ENCODE measurements at places on chromosomes 1 and 21.

DNA sequence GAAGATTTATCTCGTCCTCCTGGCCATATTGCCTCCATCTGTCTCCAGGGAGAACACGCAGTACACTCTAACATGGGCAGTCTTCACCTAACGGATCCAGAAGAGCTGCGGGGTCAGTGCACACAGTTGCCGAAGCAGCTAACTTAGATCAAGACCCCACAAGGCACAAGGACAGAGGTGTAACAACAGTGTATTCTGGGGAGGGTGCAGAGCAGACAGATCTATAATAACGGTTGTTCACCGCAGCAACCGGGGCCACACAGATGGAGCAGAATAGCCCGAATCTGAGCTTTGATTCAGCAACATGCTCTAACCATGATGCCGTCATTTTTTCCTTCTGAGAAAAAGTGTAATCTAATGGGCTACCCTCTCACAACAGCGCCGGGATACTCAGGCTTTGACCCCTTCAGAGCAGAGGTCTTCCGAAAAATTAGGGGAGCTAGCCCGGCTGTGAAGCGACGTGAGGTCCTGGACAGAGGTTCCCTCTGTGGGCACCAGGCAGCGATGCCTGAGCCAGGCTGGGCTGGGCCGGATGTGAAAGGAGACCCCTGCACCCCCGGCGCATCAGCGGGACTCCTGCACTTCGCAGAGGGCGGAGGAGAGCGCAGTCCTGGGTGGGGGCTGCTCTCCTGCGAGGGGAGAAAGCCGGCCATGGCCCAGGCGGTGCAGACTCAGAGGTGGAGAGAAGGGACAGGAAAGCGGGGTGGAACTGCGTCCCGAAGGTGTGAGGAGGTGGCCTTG lies 57.5 kb downstream of the BCL9 start:
- DNase-seq, result peak; percentile 10

DNA sequence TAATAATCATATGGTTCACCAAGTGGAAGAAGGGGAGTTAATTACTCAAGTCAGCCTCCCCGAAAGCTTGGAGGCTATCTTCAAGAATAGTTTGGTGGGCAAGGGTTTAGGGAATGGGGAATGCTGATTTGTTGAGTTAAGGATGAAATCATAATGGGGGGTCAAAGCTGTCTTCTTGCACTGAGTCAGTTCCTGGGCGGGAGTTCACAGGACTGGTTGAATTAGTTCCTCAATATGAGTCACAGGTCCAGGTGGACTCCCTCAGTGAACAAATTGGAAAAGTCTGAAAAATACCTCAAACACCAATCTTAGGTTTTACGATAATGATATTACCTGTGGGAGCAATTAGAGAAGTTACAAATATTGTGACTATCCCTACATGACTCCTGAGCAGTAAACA lies 115.2 kb upstream of the COA6 start:
- DNase-seq, result no peak

DNA sequence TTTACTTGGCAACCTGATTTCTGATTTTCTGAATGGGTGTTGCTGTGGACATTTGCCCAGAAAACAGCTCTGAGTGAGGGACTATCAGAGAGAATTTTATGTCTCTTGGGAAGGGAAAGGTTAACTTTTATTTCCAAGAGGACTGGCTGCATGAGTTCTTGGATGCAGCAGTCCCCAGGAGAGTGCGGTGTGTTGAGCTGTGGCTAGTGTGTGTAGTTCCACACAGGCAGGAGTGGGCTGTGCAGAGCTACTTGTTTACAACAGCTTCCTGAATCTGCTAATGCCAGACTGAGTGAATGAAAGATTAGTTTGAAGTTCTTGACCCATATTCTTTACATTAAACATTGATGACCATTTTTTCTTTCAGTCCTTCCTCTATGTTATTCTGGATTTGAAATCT lies 41.0 kb upstream of the APOBEC4 start:
- no peak for DNase-seq

DNA sequence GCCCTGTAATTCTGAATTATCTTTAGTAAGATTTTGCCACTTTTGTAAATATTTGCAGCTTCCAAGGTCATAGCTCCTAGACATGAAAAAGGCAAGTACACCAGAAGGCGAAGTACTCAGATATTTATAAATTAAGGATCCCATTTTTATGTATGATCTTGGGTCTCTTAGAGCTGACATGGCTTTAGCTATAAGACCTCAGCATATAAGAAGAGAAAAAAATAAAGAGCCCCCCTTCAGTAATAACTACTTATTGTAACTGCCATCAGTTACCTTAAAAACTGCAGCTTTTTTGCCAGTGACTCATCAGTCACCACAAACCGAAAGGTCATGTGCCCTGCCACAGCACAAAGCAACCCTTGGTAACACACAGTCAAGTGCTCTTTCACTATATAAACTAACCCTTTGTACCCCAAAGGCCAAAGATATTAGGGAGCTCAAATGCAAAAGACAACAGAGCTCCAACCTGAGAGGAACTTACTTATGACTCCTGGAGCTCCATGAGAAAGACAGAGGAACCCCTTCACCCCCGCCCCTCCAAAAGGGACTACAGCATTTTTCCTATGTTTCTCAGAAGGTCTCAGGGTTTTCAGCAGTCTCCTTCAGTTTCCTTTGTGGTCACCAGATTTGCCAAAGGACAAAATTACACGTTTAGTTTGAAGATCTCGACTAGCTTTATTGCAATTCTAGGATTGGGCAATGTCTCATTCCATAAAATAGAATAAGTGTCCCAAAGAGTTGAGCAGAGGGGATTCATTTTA lies 219.8 kb upstream of the DUSP10 start:
- DNase-seq, result no peak

DNA sequence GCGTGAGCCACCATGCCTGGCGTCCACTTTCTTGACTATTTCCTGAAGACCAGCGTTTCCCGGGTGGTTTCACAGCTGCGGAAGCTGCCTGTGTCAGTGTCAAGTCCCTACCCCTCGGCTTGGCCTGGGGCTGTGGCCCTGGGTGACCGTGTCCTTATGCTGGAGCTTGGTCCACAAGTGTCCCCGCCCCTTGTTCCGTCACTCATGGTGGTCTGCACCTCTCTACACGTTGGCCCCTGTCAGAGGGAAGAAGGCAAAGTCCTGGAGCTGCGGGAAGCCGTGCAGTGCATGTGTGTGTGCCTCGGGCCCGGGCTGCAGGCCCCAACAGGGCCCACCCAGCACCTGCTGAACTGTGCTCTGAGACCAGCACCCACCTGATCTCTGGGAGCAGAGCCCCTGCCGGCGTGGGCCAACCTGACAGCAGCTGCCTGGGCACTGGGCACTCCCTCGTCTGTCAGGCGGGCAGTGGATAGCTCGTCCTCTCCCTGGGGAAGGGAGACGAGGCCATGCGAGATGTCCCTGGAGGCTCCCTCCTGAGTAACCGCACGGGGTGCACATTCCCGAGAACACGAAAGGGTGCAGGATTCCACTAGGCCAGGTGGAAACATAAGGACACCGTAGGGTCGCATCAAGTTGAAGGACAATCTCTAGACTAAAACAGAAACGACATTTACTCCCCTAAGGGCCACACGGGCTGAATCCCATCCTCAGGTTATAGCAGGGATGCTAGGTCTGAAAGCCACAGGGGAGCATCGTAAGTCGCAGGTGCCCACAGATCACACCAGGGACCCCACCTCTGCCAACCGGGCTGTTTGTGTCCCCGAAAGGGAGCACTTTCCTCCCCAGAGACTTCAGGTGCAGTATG lies 2.4 kb upstream of the C1orf159 start:
- DNase-seq, result no peak

GRCh38 chr1:223726380-223727001 lies 14.2 kb downstream of the CAPN2 start:
- DNase-seq, result peak; percentile 95

GRCh38 chr1:118136187-118136941 lies 48.7 kb downstream of the SPAG17 start:
- DNase-seq, result peak; percentile 9

DNA sequence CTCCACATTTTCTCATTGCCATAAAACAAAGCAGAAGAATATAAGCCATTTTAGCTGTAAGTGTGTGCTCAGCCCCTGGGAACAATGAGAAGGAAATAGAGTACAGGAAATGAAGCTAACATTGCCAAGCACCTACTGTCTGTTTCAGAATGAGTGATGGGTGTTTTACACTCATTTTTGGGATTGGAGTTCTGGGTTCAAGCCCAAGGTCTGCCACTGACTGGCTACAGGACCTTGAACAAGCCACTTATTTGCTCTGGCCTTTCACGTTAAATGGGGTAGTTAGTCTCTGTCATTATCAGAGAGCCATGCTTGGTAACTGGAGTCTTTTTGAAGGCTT lies 80.7 kb upstream of the KAZN start:
- DNase-seq, result no peak

DNA sequence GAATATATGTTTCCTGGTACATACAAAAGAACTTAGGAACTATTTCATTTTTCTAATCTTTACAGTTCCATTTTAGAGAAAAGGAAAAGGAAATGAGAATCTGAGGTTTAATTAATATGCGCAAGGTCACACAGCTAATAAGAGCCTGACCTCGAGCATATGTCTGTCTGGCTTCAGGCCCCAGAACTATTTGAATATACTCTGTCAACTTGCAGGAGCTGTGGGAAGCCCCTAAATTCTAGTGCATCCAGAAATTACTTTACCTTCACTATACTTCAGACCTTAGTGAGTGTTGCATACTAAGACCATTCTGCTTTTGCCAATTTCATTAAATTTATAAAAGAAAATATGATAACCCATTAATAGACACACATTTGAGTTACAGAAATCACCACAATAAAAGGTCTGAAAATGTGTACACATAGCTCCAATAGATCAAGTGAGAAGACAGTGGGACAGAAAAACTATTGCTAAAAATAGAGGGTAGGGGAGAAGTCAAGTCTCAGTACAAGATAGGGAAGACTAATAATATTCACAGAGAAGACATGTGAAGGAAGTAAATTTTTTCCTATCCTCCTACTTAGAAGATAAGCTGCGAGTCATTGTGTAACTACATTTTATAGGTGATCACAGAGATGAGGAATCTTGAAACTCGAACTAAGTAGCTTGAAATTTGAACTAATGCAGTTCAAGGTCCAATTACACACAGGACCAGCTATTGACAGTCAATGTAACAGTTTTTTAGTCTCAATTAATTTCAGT lies 3.8 kb downstream of the RGS13 start:
- DNase-seq, result no peak

DNA sequence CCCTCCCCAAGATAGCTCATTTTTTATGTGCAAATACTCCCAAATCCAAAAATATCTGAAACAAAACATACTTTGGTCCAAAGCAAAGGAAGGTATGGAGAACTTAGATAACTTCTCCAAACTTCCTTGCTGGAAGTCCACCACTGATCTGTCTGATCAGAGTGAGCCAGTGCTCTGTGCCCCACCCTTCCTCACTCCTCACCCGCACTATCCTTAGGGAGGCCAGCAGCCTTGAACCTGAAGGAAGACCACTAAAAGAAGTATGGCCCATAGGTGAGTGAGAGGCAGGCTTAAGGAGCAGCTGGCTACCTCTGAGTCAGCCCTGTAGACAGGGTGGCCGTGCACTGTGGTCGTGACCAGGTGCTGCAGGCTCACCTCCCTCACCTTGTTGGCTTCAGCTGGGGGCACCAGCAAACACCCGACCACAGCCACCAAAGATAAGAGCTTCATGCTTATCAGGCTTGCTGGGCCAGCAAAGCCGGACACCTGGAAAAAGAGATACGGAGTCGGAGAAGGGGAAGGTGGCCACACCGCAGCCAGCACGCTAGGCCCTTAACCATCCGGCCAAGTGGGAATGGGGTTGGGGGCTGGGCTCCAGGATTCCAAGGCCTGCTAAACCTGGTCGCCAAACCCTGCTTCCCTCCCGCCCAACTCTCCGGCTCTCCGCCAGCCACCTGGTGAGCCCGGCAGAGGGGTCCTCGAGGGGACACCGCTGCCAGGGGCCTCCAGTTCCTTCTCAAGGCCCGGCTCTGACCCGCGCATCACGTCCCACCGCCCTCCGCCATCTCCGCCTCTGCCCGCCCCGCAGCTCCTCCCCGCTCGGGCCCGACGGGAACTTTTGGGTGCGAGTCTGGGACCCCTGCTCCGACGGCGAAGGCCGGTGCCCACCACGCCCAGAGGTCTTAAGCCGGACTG lies 543 bp downstream of the TMEM9 start:
- peak; percentile 44 for DNase-seq

DNA sequence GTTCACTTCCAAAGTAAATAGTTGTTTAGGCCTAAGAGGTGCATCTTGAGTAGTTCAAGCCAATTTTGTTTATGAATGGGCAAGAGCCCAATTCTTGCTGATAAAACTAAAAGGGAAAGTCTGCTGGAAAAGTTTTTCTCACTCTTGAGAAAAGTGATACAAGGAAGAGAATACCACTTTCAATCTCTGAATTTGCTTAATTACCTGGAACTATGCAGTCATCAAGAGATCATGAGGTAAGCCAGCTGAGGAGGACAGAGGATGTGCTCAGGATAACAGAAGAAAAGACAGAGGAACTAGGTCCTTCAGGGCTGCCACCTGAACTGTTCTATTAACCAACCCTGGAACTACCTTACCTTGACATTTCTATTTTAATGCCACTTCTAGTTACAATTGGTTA lies 42.2 kb downstream of the ILDR2 start:
- DNase-seq, result no peak

GRCh38 chr1:44929531-44929930 lies 56.9 kb downstream of the EIF2B3 start:
- no peak for DNase-seq

DNA sequence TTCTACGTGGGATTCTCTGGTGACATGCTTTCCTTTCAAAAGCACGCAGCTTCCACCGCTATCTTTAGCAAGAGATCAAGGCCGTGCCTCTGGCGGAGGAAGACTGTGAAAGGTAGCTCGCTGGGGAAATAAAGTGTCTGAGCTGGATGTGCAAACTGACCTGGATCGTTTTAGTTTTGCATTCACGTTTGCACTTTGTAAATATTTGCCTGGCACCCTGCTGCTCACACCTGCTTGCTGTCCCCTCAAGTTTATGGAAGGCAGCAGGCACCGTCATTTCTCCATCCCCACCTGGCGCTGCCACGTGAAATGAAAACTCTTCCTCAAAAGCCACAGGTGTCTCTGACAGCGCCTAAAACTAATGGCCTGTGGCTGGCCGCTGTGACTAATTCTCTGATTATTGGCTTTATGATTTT lies 44.0 kb upstream of the TARDBP start:
- DNase-seq, result no peak

DNA sequence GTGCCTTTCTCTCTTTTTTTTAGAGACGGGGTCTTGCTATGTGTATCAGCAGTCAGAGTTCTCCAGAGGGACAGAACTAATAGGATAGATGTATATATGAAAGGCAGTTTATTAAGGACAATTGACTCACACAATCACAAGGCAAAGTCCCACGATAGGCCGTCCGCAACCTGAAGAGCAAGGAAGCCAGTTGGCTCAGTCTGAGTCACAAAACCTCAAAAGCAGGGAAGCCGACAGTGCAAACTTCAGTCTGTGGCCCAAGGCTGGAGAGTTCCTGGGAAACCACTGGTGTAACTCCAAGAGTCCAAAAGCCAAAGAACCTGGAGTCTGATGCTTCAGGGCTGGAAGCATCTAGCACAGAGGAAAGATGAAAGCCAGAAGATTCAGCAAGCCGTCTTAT lies 16.3 kb upstream of the H3-3A start:
- DNase-seq, result no peak
